H7 (cell line): ENCODE measurements at places on chromosomes 7 and 10. TPM values are rescaled to one million over a fixed set of nuclear protein-coding genes. Genes with fewer than 3 reads are reported as not detected.

The LEP gene
- total RNA-seq, result not detected in 2 replicates

The DCLRE1A gene
- total RNA-seq, result 14.7 and 17.6 TPM in 2 replicates

The OPALIN gene
- total RNA-seq, result not detected in 2 replicates

The APBB1IP gene
- not detected in 2 replicates for total RNA-seq

The DYNC1I1 gene
- 1.4 and 1.8 TPM in 2 replicates for total RNA-seq

The ACHE gene
- total RNA-seq, result 17.3 and 19.2 TPM in 2 replicates
